ENCODE measurements at places on chromosomes 13 and 19.

DNA sequence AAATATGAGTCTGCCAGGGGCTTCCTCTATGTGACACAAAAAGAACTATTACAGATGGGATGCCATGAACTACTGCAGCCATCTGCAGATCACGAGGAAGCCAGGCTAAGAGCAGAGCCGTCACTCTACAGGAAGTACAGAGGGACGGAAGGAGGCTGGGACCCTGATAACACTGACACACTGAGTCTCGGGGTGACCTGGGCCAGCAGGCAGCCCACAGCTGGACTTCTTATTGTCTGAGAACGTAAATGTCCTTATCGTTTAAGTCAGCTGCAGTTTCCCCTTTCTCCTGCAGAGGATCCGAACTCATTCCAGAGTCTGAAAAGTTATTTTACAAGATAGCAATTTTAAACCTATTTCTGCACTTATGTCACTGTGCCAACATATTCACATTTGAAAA is 20.7 kb downstream of the PARP4 start:
- DNase-seq: no peak

DNA sequence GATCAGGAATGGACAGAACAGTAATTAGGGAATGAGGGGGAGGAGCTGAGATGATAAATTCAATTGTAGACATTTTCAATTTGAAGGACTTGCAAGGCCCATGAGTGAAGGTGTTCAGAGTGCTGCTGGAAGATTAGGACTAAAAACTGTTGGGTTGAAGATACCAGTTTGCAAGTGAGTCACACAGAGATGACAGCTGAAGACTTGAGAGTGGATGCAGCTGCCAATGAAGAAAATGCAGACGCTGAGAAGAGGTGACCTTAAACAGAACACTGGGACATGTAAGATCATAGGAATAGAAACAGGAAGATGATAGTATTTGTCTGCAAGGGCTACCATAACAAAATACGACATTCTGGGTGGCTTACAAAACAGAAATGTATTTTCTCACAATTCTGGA is 1716.5 kb upstream of the SLC10A2 start:
- no peak for DNase-seq

DNA sequence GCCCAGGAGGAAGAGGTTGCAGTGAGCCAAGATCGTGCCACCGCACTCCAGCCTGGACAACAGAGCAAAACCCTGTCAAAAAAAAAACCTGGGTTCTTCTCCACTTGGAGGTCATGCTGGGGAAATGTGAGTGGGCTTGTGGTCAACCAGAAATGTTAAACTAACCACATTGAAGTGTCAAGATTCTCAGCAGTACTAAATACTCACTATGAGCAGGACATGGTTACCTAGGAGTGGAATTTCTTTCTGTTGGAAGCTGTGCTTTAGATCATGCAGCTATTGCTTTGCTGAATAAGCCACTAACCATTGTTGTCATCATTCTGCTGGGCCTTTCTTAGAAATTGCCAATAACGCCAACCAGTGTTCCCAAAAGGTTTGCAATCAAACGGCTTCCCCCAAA is 253.3 kb upstream of the TSHZ3 start:
- no peak for DNase-seq

DNA sequence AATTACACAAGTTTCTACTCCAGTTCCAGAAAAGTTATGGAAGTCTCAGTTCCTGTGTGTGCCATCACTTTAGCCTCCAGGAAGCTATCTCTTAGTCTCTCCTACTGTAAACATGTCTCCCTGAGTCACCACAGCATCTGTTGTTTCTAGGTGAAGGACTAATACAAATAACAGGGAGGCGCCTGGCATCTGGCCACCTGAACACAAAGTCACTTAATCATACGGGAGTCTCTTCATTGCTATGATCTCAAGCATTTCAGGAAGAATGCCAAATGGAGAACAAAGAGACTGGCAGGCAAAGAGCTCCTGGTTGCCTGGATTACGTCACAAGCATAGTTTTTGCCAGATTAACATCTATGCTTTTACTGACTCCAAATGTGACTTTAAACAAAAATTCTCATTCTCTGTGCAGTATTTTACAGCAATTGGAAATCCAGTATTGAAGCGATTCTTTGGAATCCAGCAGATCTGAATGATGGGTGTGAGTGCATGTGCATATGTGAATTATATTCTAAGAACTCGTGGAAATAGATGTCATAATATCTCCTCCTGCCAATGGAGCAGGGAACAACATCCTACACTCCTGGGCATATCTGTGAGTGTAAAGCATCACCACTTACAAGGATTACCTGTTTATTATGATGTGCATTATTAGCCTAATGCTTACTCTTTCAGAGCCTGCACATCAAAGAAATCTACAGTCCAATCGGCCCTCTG is 572.8 kb downstream of the PCDH9 start:
- DNase-seq: no peak

DNA sequence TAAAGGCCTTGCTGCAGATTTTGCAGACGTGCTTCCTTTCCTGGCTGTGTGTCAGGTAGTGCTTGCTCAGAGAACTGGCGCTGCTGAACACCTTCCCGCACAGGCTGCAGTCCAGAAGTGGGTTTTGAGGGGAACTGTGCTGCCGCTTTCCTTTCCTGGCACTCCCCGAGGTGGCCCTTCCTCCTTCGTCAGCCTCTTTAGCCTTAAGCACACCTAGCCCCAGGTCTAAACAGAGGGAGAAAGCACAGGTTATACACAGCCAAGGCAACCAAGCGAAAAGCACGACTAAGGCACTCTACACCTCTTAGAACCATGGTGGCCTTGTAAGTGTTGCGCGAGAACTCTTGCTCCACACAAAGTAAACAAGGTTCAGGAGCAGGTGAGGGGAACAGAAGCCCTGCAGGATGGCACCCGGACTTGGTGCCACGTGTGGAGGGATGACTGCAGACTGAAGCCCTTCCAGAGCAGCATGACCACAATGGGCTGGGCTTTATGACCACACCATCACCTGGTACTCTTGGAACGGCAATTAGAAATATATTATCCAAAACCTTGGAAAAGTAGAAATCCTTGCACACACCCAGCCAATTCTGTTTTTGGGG is 23.6 kb downstream of the ZNF541 start:
- DNase-seq: peak; percentile 88

GRCh38 chr13:89897681-89898080 is 1449.8 kb upstream of the MIR17HG start:
- no peak for DNase-seq

DNA sequence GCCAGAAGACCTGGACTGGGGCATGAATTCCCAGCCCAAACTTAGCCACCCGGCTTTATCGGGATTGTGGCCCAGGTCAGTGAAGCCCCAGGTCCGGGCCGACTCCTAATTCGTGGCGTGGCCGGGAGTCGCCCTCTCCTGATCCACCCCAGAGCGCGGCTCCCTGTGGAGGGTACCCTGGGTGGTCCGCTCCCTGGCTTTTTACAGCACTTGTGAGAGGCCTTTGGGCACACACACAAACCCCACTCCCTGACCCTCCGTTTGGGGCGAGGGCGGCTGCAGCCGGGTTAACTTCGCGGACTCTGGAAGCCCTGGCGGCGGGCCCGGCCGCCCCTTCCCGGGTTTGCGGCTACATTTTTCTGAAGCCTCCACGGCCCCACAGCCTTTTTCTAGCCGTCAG is 56.4 kb downstream of the ZNF568 start:
- DNase-seq: no peak

- no peak for DNase-seq
Measured at GRCh38 chr13:100382785-100383184, 205.8 kb downstream of the GGACT start.

GRCh38 chr13:67137044-67137735 is 92.9 kb downstream of the PCDH9 start:
- no peak for DNase-seq

DNA sequence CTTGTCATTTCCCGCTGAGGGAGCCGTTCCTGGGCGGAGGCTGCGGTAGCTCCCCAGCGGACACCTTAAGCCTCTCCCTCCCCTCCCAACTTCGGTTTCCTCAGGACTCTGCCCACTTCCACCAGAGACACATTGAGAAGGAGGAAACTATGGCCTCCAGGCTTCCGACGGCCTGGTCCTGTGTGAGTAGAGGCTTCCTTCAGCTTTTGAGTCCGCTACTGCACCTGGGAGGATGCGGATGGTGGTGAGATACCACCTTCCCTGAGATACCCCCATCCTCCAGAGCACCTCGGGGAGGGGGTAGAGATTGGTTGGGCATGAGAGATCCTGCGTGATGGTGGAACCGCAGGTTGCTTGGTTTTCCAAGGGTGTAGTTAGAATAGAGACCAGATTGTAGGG is 955 bp downstream of the ZNF274 start:
- DNase-seq: no peak

- no peak for DNase-seq
Measured at GRCh38 chr19:48867123-48867745, 1.2 kb downstream of the PLEKHA4 start.

DNA sequence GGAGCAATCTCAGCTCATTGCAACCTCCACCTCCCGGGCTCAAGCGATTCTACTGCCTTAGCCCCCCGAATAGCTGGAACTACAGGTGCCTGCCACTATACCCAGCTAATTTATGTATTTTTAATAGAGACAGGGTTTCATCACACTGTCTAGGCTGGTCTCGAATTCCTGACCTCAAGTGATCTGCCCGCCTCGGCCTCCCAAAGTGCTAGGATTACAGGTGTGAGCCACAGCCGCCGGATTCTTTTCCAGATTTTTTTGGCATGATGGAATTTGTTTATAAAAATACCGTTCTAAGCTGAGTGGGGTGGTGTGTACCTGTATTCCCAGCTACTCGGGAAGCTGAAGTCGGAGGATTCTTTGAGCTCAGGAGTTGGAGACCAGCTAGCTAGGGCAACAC is 6.0 kb upstream of the ATG4D start:
- no peak for DNase-seq

DNA sequence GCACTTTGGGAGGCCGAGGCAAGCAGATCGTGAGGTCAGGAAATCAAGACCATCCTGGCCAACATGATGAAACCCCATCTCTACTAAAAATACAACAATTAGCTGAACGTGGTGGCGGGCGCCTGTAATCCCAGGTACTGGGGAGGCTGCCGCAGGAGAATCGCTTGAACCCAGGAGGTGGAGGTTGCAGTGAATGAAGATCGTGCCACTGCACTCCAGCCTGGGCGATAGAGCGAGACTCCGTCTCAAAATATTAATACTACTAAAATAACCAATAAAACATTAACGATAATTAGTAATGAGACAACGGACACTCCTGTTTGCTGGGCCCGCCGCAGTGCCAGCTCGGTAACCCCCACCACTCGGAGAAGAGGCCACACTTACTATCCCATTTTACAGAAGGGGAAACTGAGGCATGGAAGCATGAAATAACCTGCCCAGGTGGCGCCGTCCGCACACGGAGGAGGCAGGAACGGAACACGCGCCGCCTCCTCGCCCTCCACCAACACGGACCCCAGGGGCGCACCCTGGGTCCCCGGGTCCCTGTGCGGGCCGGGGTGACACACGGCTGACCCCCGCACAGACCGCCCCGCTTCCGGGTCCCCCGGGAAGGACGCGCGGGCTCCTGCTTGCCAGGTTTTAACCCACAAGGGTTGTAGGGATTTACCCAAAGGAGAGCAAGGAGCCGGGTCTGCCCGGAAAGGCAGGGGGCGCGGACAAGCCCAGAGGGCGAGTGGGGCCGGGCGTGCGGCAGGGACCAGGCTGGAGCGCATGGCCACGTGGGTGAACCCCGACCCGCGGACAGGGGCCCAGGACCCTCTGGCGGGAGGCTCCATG is 1.6 kb downstream of the R3HDM4 start:
- no peak for DNase-seq

GRCh38 chr13:107845911-107846310 is 369.4 kb downstream of the LIG4 start:
- DNase-seq: peak; percentile 33

GRCh38 chr19:44816301-44816700 is 7.4 kb downstream of the BCAM start:
- no peak for DNase-seq

DNA sequence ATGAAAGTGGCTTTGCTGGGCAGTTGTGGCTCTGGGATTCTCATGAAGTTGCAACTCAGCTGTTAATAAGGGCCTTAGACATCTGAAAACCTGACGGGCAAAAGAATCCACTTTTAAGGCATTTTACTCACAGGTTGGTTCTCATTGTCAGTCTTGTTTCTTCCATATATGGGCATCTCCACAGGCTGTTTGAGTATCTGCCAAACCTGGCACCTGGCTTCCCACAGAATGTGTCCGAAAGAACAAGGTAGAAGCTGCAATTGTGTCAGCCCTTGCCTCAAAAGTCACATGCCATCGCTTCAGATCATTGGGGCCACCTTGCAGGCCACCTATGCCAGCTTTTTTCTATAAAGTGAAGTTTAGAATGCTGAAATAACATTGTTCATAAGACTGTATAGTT is 102.4 kb downstream of the KCTD12 start:
- DNase-seq: no peak

DNA sequence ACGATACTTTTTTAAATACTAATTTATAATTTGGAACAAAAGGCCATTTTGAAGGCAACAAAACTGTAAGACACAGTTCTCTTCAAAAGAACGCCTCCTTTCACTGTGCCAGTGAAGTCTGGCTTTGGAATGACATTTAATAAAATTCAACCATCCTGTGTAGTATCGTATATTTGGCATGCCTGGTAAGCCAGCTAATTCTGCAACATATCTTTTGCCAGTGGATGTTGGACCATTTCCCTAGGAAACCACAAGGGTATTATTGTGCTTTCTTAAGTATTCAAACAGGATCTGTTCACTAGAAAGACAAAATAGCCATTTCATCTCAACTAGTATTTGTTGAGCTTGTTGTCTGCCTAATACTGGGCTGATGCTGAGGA is 111.6 kb downstream of the RGCC start:
- DNase-seq: no peak

DNA sequence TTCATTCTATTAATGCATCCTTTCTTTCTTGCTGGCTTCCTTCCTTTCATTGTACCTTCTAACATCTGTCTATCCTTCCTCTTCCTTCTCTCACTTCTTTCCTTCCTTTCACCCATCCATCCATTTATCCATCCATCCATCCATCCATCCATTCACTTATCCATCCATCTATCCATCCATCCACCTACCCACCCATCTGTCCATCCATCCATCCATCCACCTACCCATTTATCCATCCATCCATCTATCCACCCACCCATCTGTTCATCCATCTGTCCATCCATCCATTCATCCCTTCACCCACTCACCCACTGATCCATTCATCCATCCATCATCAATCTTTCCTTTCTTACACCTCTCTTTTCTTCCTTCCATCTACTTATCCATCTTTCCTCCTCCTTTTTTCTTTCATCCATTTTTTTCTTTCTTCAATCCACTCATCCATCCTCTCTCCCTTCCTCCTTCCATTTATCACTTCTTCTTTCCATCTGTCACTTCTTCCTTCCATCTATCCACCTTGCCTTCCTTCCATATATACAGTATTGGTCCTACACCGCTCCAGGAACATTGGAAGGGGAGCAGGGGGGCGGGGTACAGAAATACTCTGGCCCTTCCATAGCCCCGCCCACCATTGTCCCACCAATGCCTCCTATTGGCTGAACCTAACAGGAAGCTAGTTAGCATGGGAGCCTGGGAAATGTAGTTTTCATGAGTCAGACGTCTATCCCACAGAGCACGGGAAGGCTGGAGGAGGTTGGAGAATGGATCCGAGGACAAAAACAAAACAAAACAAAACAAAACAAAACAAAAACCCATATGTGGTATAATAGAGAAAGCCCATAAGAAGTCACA is 45.9 kb downstream of the MBD3L1 start:
- no peak for DNase-seq

Measured in DMS79 (cell line).